ENCODE measurements at places on chromosomes 11 and 22.

- DNase-seq, result no peak
Observed at GRCh38 chr11:14021738-14022137, 59.2 kb downstream of the SPON1 start.

- no peak for DNase-seq
Observed at GRCh38 chr11:80521592-80521991, 1080.8 kb upstream of the TENM4 start.

DNA sequence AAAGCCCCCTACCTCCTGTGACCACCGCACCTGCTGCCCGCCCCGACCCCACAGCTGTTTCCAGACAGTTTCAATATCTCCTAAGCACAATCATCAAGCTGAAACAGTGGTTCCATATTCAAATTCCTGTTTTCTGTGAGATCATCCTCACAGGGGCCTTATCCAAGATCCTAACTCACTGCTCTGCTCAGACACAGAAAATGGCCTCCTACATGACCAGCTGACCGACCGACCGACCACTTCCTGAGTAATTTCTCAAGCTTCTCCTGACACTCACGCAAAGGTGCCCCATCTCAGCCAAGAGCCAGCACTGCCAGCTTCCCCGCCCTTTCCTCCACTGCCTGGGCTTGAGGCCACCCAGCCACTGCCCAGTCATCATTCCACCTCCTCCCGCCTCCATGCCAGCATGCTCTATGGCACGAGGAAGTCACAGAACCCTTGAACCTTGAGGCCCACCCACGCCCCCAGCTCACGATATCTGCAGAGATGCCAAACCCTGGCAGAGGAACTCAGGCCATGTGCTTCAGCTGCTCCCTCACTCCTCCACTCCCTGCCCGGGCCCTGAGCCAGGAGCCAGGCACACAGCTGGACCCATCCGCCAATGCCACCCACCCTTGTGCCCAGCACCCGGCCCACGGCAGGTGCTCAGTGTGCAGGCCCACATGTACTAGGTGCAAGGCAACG is 14.0 kb downstream of the KIAA0930 start:
- no peak for DNase-seq

DNA sequence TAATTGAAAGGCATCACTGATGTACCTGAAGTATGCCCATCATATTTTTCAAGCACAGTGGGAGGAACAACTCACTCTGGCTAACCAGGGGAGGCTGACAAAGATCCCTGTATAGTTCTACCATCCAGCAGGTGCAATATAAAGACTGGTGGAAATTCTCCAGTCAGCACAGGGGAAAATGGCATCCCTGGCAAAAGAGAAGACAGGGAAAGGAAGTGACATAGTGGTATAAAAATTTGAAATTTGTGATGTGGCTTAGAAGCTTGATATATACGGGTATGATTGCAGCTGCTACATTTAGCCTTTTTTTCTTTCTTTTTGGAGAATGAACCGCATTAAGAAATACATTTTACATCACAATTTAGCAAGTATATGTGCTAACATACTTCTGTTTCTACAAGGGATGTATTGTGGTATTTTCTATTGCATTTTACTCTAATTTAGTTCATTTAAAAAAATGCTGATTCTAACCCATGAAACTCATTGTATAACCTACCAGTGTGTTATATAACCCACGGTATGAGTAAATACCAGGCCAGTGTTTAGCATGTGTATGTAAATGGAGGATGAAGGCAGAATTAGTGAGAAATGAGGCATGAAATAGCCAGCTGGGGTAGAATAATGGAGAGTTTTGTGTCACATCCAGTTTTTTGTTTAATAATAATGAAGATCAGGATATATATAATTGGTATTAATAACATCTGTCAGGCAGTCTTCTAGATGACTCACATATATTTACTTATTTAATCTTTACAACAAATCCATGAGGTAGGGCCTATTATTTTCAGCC is 186.1 kb downstream of the ARHGAP42 start:
- DNase-seq, result no peak

Measured in activated CD4-positive, alpha-beta T cell treated with anti-CD3 and anti-CD28 coated beads, Interleukin-2, amount 50 U/mL, for 24 hours (primary cell).